ENCODE measurements at places on chromosomes 7 and 10.

- DNase-seq = no peak
These were observed 44.6 kb downstream of the HGF start for GRCh38 chr7:81725003-81725811.

GRCh38 chr7:112744818-112745217 is 45.4 kb downstream of the TMEM168 start:
- DNase-seq = no peak

DNA sequence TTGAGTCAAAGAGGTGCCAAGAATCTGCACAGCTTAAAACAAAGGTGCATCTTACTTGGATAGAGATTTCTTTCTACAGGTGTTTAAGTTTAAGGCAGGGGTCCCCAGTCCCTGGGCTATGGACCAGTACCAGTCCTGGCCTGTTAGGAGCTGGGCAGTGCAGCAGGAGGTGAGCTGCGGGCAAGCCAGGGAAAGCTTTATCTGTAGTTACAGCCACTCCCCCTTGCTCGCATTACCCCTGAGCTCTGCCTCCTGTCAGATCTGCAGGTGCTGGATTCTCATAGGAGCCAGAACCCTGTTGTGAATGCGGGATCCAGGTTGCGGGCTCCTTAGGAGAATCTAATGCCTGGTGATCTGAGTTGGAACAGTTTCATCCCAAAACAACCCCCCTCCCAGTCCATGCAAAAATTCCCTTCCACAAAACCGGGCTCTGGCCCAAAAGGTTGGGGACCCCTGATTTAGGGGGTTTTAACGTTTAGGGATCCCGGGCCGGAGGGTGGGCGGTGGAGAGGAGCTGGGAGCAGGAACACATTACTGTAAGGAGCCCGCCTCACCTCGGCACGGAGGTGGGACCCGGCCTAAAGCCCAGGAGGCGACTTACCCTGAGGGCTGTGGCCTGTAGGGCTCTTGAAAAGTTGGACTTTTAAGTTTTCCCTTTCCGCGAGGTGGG is 60.2 kb downstream of the ZNF467 start:
- DNase-seq = no peak

- no peak for DNase-seq
These were observed 124.0 kb downstream of the TRRAP start for GRCh38 chr7:99002148-99002826.

DNA sequence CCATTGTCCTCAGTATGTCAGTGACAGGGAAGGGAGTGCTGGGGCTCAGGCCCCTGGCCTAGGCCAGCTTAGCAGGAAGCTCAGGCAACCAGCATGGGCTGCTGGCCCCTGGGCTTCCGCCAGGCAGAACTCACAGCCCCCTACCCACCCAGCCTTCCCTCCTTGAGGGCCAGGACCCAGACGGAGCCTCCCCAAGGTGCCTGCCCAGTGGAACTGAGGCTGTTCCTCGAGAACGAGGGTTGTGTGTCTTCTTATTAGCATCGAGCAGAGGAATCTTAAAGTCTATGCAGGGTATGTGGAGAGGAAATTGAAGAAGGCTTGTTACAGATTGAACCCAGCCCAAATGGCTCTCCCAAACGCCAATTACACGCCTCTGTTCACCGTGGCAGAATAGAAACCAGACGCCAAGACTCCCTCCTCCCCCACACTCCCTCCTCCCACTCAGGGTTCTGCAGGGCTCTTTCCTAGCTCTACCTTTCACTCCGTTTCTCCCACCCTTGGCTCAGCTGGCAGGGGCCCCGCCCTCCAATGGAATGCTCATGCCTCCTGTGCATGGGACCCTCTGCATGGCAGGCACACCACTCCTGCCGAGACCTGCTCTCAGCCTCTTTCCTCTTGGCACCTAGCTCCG is 134.4 kb downstream of the ZMIZ1 start:
- no peak for DNase-seq

DNA sequence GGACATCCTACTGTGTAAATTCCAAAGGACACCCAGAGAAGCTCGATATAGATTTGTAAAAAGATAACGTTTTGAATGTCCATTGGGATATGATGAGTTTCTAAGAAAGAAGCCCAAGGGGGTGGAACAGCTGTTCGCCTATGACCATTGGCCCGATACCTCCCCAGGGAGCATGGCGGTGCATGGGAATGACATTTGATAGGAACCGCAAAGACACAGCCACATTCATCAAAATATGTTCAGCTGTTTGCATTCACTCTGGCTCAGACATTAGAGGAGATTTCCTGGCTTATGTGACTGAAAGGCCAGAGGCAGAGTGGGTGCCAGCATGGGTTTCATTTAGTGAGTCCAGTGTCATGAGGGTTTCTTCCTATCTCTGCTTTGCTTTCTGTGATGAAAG is 56.0 kb upstream of the BAIAP2L1 start:
- no peak for DNase-seq

DNA sequence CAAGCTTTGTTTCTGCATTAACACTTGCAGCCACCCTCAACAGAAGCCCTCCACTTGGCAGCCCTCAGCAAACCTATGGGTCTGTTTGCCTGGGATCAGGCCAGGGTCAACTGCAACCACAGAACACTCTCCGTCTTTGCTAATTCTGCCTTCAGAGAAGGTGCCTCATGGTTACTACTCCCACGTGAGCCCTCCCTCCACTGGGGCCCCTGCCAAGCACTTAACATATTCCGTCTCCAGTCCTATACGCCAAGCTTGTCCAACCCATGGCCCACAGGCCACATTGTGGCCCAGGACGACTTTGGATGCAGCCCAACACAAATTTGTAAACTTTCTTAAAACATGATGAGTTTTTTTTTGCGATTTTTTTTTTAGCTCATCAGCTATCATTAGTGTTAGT is 54.7 kb downstream of the HSPA12A start:
- DNase-seq = no peak

GRCh38 chr10:42990016-42990720 is 86.7 kb upstream of the RET start:
- DNase-seq = no peak

DNA sequence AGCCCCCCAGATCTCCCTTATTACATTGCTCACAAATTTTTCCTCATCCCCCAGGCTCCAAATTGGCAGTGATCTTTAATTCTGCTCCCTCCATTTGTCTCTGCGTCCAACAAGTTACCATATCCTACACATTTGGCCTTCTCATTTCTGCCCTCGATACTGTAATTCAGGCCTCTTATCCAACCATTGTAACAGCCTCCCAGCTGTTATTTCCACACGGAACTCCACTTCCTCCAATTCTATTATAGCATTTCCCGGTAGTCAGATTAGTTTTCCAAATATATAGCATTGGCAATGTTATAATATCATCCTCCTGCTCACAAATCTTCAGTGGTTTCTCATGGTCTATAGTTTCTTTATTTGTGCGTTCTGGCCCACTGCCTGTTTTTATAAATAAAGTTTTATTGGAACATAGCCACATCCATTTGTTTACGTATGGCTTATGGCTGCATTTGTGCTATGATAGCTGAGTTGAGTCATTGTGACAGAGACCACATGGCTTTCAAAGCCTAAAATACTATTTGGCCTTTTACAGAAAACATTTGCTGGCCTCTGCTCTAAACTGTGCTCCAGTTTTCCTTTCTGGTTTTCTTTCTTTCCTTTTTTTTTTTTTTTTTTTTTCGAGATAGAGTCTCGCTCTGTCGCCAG is 126.5 kb upstream of the ZNF438 start:
- DNase-seq = no peak

- DNase-seq = no peak
These were observed 17.2 kb downstream of the TSPAN33 start for GRCh38 chr7:129161524-129162225.

DNA sequence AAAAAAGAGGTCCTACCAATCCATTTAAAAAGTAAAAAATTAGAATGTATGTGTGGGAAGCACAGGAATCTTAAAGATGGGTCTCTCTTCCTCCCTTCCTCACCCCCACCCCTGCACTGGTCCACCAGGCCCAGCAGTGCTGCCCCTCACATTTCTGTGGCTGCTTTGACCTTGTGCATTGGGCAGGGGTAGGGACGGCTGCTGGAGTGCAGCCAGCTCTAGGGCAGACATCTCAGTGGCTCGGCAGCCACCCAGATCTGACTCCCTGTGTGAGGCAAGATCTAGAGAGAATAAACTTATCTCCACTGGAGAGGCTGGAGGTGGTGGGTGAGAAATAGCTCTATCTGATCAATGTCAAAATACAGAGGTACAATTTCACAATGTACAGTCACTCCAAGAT is 6.7 kb downstream of the FAM180A start:
- no peak for DNase-seq
